NCI-H2171 treated with DMSO at 0.1 percent for 48 hours (cell line): ENCODE measurements at places on chromosomes 16 and 17.

GRCh38 chr17:3867606-3868005 is 21.6 kb upstream of the NCBP3 start:
- DNase-seq: no peak

DNA sequence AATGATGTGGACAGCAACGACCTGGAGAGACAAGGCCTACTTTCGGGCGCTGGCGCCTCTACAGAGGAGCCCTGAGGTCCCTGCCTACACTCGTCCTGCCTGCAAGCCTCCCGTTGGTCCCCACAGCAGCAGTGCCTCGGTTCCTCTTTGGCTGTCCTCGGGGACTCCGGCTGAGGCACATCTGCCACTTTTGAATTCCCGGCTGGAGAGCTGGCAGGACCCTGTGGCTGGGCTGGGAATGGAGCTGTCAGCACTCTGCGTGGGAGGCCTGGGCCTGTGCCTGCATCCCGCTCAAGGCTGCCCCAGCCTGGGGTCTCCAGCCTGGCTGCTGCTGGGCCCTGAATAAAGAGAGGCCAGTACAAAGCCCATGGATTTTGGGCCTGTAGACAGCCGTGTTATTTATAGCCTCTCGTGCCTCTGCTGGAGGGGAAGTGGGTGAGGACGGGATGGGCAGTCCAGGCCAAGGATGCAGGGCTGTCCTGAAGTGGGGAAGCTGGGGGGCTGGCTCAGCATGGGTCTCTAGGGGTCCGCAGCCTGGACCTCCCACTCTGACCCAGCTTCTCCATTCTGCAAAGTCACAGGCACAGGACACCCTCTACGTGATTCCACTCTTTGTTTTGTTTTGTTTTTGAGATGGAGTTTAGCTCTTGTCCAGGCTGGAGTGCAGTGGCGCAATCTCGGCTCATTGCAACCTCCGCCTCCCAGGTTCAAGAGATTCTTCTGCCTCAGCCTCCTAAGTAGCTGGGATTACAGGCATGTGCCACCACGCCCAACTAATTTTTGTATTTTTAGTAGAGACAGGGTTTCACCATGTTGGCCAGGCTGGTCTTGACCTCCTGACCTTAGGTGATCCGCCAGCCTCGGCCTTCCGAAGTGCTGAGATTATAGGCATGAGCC is 10.6 kb upstream of the SPNS2 start:
- peak; percentile 38 for DNase-seq

DNA sequence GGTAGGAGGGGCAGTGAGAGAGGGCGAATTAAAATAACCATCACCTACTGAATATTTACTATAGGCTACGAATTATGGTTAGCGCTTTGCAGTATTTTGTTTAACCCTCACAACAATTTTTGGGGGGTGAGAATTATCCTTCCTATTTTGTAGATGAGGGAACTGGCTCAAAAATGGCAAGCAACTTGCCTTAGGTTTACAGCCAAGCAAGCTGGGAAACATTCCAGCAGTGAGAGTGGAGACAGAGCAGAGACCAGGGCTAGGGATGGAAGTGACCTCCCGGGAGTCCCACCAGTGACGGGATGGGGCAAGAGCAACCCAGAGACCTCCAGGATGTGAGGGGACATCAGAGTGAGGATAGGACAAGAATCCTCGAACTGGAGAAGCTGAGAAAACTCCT is 352 bp upstream of the VMO1 start:
- DNase-seq: no peak

GRCh38 chr17:19308398-19308797 is 54.1 kb downstream of the B9D1 start:
- peak; percentile 86 for DNase-seq

- DNase-seq: no peak
These were observed at the start of gene CCL7 for GRCh38 chr17:34269969-34270368. TSS of gene CCL7 (plus strand) at chr17:34270221. CDS start at chr17:34270291, 70 bp downstream.

DNA sequence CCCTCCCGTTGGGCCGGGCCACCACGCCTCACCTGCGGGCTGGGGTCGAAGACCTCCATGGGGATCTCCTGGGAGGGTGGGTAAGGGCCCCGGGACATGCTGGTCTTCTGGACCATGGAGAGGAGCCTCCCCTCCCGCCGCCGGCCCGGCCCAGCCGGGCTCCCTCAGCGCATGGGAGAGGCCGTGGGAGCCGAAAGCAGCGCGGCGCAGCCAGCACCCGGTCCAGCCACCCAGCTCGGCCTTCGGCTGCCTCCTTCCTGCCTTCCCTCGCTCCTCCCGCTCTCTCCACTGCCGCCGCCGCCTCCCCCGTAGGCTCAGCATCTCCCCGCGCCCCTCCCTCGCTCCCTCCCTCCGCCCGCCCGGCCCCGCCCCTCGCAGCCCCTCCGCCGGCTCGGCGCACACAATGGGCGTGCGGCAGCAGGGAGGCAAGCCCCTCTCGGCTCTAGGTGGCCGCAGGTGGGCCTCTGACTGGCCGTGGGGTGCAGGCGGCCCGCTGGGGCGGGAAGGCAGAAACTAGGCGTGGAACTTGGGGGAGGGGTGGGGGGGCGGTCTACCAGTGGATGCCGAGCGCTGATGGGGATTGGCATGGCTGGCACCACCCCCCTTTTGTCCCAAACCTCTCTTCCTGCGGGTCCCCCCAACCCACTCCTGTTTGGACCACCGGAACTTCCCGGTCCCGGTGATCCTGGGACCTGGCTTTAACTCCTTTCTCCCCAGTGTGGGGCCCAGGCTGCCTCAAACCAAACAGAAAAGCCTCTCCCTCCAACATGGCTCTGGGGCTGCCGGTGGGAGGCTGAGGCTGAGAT is at the start of gene CACNB1:
Gene CACNB1, minus strand, starts transcription at position 290 of the 806 bp plus-strand sequence. Its CDS starts 174 bp downstream, at position 116.
- peak; percentile 77 for DNase-seq

- DNase-seq: no peak
These were observed 29.8 kb upstream of the KCNJ2 start for GRCh38 chr17:70139449-70139993.

DNA sequence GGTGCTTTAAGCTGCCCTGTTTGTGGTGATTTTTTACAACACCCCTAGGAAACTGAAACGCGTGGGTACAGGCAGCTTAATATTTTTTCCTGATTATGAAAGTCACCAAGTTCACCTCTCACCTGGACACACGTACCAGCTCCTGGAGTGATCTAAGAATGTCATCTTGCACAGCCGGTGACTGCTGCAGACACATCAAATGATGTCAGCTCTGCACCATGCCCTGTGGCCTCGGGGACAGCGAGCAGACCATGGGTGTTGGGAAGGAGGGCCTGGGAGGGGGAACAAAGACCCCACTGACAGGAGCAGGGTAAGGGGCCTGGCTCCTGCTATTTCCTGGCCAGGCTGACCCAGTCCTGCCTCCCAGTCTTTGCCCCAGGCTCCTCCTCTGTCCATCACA is 272.7 kb downstream of the PARN start:
- no peak for DNase-seq

GRCh38 chr17:78842881-78843565 is 2.4 kb upstream of the USP36 start:
- peak; percentile 26 for DNase-seq

- no peak for DNase-seq
These were observed 393.2 kb upstream of the MAF start for GRCh38 chr16:79993629-79994209.
